ENCODE measurements at places on chromosomes 5 and 9.

GRCh38 chr9:107350443-107350842 lies 67.4 kb downstream of the RAD23B start:
- no peak for DNase-seq

GRCh38 chr5:37424441-37424840 lies 45.3 kb downstream of the WDR70 start:
- no peak for DNase-seq

- no peak for DNase-seq
These were observed 702 bp upstream of the PRELID2 start for GRCh38 chr5:145835848-145836239.

DNA sequence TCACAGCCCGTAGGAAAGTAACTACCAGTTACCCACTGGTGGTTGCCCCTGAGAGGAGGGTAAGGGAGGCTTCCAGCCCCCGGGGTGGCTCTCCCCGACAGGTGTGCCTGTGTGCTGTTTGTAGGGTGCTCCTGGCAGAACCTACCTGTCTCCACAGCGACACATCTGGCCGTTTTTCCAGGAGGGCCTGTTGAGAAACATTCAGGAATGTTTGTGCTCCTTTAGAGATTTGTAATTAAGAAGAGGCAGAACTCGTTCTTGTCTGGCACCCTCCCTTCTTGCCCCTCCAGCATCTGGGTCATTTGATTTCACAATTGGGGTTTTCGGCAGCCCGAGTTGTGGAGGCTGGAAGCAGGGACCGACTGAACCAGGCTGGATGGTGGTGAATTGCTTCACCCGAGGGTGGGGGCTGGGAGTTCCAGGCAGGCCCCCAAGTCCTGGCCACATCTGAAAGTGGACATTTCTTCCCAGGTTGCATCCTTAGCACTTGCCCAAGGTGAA lies 74.2 kb downstream of the WWC1 start:
- no peak for DNase-seq

GRCh38 chr9:135583688-135584011 lies 22.1 kb downstream of the PAEP start:
- DNase-seq, result no peak

DNA sequence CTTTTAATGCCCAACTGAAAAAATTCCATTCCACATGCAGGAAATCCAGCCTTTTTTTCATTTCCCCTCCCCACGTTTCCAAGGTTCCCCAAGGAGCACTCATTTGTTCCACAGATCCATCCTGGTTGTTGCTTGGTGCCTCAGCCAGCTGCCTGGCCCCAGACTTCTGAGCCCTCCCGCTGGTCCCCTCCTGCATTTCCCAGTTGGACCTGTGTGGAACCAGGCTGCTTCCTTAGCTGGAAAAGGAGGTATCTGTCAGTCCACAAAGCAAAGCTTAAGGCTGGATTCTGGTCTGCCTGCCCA lies 44.8 kb downstream of the ANGPTL2 start:
- DNase-seq, result no peak

DNA sequence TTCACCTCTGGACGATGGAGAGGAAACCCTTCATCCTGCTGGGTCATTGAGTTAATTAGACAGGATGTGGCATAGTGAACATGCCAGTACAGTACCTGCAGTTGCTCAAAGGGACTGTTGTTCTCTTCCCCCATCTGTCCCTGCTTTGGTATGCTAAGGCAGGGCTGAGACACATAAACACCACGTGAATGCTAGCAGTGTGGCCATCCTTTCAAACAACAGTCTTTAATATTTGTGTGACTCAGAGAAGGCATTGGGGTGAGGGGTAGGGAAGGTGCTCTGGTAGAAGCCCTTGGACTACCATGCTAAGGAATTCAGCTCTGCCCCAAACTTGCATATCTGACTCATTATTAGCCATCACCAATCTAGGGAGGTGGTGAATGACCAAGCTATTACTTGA lies 180.2 kb upstream of the ZNF618 start:
- DNase-seq, result no peak

- DNase-seq, result no peak
These were observed 4.2 kb upstream of the HAVCR2 start for GRCh38 chr5:157113002-157113401.

DNA sequence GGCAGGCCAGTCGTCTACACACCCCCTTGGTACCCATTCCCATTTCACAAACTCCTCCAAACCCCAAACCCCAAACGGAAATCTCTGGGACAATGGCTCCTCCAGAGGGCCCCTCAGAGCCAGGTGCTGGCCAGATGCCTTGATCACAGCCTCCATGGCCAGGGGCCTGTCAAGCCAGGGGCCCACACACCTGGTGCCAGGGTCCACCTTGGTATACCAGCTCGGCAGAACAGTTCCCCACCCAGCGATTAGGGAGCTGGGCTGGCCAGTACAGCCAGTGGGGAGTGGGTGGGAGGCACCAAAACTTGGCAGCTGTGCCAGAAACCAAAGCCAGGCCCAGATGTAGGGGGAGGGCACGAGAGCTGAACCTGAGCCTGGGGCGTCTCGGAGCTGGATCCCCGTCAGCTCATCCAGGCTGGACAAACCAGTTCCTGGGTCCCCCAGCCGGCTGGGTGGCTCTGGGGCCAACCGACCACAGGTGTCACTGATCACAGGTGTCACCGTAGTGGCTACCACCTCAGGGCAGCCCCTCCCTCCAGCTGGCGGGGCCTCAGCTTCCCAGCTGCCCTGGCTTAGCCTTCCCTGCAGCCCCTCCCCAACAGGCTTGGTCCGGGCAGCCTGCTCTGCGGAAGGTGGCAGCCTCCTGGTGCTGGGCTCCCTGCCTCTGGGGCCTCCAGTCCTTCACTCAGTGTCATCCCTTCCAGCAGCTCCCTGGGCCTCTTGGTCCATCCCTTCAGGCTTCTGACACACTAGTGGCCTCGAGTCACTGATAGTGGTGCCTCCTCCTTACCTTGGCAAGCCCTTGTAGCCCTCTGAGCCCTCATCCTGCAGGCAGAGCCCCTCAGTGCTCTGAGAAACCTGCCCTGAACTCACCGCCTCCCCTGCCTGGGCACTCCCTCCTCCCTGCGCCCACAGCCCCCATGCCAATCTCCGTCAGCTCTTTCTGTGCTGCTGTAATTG lies 6.6 kb upstream of the RMND5B start:
- no peak for DNase-seq

GRCh38 chr5:116478491-116478890 lies 96.1 kb downstream of the SEMA6A start:
- no peak for DNase-seq

DNA sequence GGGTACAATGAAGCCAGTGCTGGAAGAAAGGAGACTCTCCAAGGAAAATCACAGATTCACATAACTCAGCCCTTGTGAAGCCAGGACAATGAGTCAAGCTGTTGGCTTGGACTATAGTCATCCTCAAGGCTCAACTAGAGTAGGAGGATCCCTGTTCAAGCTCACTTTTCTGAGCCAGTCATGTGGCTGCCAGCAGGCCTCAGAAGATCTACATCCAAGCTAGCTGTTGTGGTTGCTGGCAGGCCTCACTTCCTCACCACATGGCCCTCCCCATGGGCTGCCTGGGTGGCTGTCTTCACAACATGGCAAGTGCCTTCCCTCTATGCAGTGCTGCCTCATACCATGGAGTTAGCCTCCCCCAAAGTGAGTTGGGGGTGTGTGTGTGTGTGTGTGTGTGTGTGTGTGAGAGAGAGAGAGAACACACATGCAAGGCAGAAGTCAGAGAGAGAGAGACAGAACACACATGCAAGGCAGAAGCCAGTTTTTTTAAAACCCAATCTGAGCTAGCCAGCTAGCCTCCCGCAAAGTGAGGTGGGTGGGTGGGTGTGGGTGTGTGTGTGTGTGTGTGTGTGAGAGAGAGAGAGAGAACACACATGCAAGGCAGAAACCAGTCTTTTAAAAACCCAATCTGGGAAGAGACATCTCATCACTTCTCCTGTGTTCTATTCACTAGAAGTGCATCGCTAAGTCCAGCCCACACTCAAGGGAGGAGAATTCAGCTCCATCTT lies 17.1 kb downstream of the SCAI start:
- DNase-seq, result no peak

- DNase-seq, result no peak
These were observed 68.2 kb downstream of the NR2F1-AS1 start for GRCh38 chr5:93512799-93513198.

GRCh38 chr9:270657-271237 lies 56.1 kb downstream of the DOCK8 start:
- DNase-seq, result no peak

GRCh38 chr5:10552183-10553143 lies 11.4 kb upstream of the ANKRD33B start:
- DNase-seq, result no peak

DNA sequence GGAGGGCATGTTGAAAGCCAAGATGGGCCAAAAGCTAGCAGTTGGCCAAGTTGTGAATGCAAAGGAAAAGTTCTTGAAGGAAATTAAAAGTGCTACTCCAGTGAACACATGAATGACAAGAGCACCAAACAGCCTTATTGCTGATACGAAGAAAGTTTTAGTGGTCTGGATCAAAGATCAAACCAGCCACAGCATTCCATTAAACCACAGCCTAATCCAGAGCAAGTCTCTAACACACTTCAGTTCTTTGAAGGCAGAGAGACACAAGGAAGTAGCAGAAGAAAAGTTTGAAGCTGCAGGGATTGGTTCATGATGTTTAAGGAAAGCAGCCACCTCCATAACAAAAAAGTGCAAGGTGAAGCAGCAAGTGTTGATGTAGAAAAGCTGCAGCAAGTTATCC lies 71.6 kb downstream of the ERCC6L2 start:
- no peak for DNase-seq

GRCh38 chr5:78591138-78591612 lies 57.4 kb downstream of the LHFPL2 start:
- no peak for DNase-seq

DNA sequence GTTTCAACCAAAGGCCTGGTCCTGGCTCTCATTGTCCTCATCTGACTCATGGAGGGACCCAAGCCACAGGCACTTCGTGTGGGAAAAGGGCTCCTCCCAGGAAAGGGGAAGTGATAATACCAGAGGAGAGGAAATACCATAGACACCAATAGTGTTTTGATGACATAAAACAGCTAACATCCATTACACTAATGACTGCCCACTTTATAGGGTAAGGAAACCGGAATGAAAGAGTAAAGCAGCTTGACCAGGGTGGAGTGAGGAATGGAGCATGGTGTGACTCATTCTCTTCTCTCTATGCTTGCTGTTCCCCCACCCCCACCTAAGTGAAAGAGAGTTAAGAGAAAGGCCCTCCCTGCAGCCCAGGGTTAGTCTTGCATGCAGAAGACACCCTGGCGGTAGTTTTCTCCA lies 67.4 kb upstream of the HRH2 start:
- DNase-seq, result no peak

DNA sequence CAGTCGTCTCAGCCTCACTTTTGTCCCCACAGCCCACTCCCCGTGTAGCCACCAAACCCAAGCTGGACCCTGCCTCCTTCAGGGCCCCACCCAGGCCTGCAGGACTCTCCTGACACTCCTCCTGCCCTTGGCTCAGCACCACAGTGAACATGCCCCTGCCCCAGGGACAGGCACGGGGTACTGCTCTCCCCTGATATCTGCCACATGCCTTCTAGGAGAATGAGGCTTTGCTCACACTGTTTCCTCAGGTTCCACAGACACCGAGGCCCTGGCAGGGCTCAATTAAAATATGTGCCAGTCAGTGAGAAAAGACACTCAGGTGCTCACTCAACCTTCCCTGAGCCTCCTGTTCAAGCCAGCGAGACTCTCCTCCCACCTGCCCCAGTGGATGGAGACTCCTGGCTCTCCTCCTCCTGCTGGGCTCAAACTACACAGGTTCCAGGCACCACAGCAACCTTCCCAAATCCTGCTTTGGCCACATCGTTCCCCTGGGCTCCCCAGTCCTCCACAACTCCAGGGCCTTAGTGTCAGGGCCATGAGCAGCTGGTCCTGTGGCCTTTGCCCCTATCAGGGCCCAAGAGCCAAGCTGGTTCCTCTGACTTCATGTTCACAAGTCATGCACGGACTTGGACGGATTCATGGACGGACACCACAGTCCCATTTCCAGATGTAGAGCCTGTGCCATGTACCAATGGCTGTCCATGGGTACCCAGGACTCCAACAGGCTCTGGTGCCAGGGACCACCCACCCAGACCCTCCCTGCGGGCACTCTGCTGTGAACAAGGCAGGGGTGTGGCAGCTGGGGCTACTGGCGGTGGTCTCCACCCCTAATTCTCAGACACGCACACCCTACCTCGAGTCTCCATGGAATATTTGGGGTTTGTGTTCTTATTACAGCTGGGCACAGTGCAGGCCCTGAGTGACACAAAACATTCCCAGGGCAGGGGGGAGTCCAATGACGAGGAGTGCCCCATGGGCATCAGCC lies 36.6 kb downstream of the BICD2 start:
- DNase-seq, result no peak

DNA sequence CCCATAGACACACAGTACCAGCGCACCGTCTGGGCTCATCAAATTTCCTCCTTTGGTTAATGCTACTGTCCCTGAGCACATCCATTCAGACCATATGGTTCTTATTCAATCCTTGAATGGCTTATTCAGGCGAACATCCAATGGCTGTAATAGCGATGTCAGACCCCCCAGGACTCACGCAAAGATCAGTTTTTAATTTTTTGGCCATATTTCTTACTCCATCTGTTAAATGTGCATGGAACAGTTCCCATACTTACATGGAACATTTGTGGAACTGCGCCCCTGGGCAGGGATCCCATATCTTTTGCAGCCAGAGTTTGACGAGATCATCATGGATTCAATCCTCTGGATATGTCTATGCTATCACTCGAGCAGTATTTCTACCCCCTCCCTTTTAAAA lies 213.2 kb downstream of the ADAMTS6 start:
- DNase-seq, result no peak

- no peak for DNase-seq
These were observed 18.3 kb upstream of the F2R start for GRCh38 chr5:76697670-76698069.

All from NCI-H2081 (cell line).